CD4-positive, alpha-beta T cell treated with Interferon alpha-2 for 1 hour (primary cell): ENCODE measurements at places on chromosomes 16 and 17.

DNA sequence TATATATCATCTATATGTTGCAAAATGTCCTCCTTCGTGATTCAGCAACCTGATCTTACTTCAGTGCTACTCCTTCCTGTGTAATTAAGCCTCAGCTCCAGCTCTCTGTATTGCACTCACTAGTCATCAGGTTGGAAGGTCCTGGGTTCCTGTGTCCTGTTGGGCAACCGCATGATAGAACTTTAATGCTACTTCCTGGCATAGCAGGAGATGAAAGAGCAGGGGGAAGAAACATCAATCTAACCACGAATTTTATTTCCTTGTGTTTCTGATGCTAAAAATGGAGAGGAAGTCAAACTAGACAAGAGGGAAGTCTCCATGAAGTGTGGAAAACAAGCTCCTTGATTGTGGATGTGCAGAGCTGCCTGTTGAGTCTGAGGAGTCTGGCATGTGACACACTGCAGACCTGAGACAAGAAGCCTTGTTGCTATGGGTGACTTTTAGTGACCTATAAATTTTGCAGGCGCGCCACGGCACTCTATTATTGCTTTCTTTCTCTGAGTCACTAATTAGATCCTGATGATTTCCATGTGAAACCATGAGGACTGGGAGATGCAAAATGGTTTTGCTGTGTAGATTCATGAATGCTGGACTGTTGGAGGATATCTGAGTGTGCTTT is 25.6 kb downstream of the IGSF6 start:
- DNase-seq: peak; percentile 49

DNA sequence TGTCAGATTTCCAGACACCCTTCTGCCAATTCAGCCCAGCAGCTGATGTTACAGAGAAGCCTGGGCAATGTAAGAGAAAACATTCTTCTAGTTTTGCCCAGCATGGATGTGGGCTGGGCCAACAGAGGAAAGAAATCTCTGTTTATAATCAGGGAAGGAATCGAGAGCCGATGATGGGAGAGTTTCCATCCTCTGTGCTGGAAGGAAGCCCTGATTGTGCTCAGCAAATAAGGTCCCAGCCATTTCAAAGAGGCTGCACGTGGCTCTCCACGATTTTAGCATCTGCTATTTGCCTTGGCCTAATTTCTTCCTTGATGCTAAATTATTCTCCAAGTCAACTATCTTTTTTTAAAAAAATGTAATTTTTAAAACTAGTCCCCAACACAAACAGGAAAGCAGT is 70.0 kb downstream of the IRX6 start:
- DNase-seq: no peak

DNA sequence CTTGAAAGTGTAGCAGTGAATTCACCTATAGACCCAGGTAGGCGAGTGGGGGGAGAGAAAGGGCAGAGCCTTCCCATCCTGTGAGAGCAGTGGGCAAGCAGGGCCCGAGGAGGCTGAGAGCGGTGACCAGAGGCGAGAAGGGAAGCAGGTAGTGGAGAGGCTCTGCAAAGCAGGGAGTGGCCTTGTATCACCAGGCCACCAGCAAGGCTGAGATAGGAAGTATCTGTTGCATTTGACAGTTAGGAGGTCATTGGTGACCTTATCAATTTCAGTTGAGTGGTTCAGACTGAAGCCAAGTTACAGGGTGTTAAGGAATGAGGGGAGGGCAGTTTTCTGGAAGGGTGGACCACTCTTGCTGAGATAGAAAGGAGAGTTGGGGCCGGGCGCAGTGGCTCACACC is 10.7 kb upstream of the HSD3B7 start:
- no peak for DNase-seq

- DNase-seq: no peak
These were observed 39.7 kb upstream of the NGFR start for GRCh38 chr17:49455272-49455861.

- DNase-seq: no peak
These were observed 1.0 kb upstream of the HOXB13 start for GRCh38 chr17:48729335-48730239.

- DNase-seq: no peak
These were observed 2.4 kb downstream of the HIC1 start for GRCh38 chr17:2057175-2057759.

DNA sequence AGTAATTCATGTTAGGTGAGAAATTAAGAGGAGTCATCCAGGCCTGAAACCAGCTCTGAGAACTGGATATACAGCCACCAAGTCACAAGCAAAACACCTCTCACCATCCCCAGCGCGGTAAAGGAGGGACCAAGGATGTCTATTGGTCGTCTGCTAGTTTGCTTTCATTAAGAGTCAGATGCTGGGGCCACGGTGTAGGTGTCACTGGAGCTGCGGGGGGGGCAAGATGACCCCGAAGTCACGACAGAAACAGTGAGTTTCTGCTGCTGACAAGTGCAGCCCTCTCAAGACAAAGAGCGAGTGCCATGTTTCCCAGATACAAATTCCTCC is 790 bp downstream of the NCBP3 start:
- no peak for DNase-seq

GRCh38 chr17:82239926-82240505 is 11.2 kb downstream of the SLC16A3 start:
- no peak for DNase-seq

DNA sequence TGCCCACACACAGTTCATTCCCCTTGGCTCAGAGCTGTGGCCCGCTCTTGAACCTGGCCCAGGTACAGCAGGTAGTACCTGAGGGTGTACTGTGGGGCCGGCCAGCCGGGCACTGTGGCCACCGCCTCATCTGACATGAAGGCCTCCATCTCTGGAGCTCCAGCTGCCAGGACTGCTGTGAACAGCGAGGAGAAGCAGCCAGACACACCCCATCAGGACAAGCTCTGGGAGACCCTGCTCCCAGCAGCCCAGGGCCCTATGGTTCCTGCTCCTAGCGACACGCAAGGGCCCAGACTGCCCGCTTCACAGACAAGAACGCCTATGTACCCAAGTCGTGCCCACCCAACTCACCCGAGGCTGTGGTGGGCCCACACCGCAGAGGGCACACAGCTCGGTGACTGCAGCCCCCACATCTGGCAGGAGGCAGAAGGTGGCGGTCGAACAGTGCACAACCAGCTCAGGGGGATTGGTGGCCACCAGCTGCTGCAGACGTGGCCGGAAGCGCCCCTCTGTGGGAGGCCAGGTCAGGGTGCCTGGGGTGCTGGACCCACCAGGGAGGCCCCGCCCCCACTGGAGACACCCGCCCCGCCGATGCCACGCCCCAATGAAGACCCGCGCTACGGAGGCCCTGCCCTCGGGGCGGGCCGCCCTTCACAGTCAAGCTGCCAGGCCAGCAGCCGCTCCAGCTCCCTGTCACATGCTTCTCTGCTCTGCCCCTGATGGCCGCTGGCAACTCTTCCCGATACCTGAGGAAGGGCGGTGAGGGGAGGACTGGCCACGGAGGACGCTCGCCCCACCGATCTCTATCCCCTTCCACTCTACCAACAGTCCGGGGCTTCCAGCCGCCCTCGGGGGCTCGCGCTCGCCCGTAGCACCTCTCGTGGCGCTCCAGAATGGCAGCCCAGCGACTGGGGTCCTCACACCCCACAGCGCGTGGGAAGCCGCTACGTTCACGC is 1.1 kb upstream of the STUB1 start:
- peak; percentile 68 for DNase-seq

- DNase-seq: no peak
These were observed 42.1 kb downstream of the IKZF3 start for GRCh38 chr17:39822051-39822451.
